Peyer's patch (tissue), 4 donors: ENCODE measurements at places on chromosomes 1 and 21. TPM values are rescaled to one million over a fixed set of nuclear protein-coding genes. Genes with fewer than 3 reads are reported as not detected.

DNA sequence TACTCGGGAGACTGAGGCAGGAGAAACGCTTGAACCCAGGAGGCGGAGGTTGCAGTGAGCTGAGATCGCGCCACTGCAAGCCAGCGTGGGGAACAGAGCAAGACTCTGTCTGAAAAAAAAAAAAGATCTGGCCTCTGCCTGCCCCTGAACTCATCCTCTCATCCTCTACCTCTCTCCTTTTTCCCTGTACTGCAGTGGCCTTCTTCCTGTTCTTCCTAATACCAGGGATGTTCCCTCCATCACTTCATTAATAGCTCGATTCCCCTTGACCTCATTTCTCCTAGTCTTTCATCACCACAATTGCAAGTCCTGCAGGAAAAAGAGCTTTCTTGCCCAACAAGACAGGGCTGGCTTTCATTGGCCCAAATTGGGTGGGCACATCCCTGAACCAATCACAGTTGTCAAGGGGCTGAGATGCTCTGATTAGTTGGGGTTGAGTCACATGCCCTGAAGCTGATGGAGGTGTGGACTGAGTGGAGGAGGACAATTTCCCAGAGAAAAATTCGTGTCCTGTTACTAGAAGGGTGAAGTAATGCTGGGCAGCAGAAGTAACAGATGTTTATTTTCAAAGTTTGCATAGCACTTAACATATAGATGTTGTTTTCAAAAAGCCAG lies 86.8 kb upstream of the PUM1 start:
- no peak for DNase-seq

DNA sequence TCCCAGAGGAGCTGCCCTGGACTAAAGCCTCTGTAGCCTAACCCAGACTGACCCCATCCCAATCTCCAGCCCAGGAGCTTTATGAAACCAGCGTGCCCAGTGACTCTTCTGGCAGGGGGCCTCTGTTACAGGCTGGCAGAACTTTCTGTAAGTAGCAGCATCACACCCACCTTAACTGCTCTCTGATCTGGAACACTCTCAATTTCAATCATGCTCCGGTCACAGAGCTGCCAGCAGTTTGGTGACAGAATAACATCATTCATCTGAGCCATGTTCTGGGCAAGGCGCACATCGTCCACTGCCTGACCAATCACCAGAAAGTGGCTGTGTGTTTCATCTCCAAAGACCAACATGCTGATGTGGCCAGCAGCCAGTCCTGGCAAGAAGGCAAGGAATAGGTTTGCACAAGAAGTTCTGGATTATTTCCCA lies 14.7 kb downstream of the ADCY10 start:
- DNase-seq: no peak

DNA sequence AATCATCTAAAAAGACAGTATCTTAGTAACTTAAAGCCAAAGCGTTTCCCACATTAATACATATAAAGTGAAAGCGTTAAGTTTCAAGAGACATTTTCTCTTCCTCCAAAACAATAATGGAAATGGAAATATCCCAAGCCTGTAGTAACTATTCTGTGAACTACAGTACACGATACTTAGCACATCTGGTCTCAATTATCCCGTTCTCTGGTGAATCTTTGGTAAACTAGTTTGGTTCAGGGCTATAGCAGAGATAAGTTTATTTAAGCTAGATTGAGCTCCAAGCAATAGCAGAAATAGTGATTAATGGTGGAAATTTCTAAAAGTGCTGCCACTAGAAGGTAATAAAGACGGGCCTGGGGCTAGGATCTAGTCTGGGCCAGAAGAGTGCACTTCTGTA lies 55.2 kb downstream of the PCNX2 start:
- DNase-seq: no peak

DNA sequence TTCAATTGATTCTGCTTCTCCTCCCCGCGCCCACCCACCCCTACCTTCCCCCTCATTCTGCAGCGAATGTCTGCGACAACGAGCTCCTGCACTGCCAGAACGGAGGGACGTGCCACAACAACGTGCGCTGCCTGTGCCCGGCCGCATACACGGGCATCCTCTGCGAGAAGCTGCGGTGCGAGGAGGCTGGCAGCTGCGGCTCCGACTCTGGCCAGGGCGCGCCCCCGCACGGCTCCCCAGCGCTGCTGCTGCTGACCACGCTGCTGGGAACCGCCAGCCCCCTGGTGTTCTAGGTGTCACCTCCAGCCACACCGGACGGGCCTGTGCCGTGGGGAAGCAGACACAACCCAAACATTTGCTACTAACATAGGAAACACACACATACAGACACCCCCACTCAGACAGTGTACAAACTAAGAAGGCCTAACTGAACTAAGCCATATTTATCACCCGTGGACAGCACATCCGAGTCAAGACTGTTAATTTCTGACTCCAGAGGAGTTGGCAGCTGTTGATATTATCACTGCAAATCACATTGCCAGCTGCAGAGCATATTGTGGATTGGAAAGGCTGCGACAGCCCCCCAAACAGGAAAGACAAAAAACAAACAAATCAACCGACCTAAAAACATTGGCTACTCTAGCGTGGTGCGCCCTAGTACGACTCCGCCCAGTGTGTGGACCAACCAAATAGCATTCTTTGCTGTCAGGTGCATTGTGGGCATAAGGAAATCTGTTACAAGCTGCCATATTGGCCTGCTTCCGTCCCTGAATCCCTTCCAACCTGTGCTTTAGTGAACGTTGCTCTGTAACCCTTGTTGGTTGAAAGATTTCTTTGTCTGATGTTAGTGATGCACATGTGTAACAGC lies 339.9 kb downstream of the NTNG1 start:
- DNase-seq: peak; percentile 24

NEK2 gene
- total RNA-seq: 1.7 TPM

- no peak for DNase-seq
Observed at GRCh38 chr1:81912383-81912782, 111.6 kb downstream of the ADGRL2 start.

DNA sequence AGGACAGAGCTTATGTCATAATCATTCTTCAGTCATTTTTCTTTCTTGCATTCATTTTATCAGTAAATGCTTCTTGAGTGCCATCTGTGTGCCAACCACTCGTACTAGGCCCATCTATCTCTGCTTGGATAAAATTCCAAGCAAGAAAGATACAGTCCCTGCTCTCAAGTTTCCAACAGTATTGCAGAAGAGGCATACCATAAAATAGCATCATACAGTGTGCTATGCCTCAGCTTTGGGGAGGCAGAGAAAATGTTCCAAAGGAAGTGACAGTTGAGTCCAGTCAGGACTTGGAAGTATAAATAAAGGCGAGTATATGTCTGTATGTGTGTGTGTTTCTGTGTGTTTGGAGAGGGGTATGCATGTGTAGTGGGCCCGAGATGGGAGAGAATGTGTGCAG lies 113.4 kb upstream of the HOOK1 start:
- no peak for DNase-seq

DNA sequence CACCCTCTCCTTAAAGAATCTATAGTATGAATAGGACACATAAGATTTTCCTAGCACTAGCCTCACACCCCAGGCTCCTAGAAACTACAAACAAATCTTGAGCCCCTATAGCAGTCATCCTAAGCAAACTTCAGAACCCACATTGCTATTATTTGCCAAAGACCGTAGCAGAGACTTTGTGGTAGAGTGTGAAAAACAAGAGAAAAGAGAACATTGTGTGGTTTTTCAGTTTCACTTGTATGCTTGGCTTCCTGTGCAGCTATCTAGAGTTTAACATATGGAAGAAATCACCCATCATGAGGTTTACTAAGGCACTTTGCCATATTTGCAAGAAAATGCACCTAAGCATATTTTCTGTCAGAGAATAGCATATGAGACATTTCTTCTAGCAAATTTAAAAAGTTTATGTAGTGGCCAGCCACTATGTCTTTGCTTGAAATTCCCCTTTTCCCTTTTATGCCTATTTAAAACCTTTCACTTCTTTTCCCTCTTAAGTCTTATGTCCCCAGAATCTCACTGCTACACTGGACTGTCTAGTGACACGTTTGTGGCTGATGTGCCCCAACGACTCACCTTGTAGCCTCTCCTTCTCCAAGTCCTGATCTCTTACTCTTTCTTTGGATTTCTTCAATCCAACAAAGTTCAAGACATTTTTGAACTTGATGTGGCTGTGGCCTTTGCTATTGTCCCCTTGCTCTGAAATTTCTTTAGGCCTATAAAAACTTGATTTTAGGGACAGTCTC lies 25.6 kb downstream of the CCDC190 start:
- no peak for DNase-seq

GRCh38 chr21:27224169-27224568 lies 257.3 kb upstream of the ADAMTS5 start:
- DNase-seq: no peak

DNA sequence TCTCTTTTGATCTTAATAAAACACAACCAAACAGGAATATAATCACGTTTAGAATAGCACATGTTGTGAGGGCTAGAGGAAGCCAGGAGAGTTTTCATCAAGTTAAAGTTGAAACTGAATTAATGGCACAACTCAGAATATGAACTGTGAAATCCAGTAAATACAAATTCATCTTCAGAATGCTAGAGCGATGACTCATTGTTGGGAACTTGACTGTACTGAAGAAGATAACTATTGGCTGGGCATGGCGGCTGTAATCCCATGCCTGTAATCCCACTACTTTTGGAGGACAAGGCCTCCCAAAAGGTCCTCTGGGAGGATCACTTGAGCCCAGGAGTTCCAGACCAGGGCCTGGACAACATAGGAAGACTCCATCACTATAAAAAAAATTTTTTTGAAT lies 8.8 kb downstream of the SYF2 start:
- no peak for DNase-seq

- DNase-seq: no peak
Observed at GRCh38 chr1:6653436-6654290, 29.0 kb downstream of the THAP3 start.

DNA sequence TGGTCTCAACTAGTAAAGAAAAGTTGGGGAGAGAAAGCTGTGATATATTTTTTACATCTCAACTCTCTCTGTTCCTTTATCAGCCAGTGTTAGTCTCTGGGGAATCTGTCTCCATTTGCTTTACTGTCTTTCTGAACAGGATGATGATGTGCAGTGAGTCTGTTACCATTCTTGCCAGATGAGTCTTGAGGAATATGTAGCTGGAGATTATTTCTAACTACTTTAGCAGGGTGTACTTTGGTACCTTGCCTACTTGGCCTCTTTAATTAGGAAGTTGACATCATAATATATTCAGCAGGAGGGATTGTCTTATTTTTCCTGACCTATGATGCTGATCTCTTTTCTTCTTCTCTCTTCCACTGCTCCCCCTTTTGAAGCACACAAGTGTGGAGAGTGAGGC lies 15.7 kb upstream of the HAX1 start:
- DNase-seq: no peak

KRTAP11-1 gene
- total RNA-seq: not detected

SLC5A3 gene
- 19.0 TPM for total RNA-seq

- no peak for DNase-seq
Observed at GRCh38 chr1:93256433-93256832, 75.9 kb downstream of the CCDC18 start.

DNA sequence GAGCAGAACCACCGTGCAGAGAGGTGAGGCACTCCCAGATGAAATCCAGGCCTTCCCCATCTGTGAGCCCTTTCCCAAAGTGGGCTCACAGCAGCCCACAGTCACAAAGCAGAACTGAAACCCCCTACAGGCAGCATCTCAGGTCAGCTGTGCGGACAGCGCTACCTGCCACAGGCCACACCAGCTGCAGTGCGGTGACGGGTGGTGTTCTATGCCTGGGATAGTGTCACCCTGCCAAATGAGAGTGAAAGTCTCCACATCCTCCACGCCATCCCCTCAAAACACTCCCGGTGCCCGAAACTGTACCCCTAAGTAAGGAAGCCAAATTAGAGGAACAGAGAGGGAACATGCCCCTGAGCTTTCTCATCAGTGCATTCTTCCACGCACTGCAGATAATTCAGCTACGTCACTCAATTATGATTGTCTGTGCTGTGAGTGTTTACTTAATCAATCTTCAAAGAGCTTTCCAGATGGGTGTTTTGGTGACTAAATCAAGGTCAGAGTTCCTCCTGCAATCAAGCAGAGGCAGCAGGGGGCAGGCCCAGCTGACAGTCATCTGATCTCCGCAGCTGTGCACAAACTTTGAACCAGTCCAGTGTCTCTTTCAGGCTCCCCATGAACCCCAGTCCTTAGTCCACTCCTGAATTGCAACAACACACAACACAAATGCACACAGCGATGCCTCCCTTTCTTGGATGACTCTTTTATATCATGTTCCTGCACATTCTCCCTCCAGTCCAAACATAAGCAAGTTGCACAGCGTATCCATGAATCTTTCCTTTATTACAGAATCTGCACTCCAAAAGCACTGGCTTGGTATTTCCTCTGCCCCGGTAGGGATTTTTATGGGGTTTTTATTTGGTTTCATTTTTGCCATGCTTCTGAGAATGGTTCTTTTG lies 150.0 kb downstream of the TOMM20 start:
- DNase-seq: peak; percentile 84

IL12RB2 gene
- total RNA-seq: 3.3 TPM

PSMA5 gene
- 48.9 TPM for total RNA-seq

ADGRB2 gene
- 15.1 TPM for total RNA-seq

- DNase-seq: no peak
Observed at GRCh38 chr21:46457801-46458314, 833 bp upstream of the DIP2A start.
